Hippocampal formation (tissue), 2 donors: ENCODE measurements at places on chromosomes 7 and 10.

DNA sequence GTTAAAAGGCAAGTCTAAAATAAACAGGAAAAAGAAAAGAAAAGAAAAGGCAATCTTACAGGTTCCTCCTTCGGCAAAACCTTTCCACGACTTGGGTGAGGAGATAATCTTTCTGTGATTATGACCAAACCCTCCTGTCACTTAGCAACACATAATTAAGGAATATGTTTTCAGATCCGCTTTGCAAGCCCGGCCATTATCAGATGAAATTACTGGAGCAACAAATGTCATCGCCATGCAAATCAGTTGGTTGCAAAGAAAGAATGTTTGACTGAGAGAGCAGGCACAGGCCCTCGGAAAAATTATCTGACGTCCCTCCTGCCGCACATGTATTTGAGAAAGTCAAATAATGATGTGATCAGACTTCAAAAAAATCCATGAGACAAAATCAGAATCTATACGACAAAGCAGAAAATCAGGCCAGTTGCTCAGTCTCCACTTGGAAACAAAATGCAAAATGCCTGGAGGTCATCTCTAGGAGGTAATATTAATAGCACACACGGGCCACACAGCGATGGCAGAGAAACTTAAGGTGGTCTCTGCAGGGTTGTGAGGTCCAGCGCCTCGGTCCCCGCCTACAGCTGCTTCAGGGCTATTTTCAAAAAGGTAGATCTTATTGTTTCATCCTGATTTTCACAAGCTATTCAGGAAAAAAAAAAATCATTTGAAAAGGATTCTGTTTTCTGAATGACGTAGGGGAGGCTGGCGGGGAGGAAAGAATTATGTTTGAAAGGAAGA lies 82.7 kb downstream of the ZRANB1 start:
- DNase-seq, result no peak

GRCh38 chr10:53162856-53163255 lies 390.3 kb upstream of the MBL2 start:
- DNase-seq, result no peak

GRCh38 chr10:132589015-132589414 lies 51.4 kb downstream of the INPP5A start:
- no peak for DNase-seq

- no peak for DNase-seq
Measured at GRCh38 chr10:104309980-104310978, 28.0 kb downstream of the ITPRIP start.

- DNase-seq, result no peak
Measured at GRCh38 chr7:6254866-6255265, 17.6 kb downstream of the CYTH3 start.
